ENCODE measurements at places on chromosomes 5 and 9. TPM values are rescaled to one million over a fixed set of nuclear protein-coding genes. Genes with fewer than 3 reads are reported as not detected.

Gene PCDHB5
- not detected for total RNA-seq

Gene PCDHGA1
- total RNA-seq: 0.04 TPM

Gene CTXN3
- not detected for total RNA-seq

- H3K4me3 ChIP-seq: no peak overlapping the region
- no peaks in the 10 kb centered on the region for H3K36me3 ChIP-seq
- DNase-seq: no peak
- peaks cover 5% of the 10 kb centered on the region for H3K27me3 ChIP-seq
- H3K27ac ChIP-seq: no peak overlapping the region
These were observed 224.8 kb upstream of the TBC1D2 start for GRCh38 chr9:98479967-98480847.

DNA sequence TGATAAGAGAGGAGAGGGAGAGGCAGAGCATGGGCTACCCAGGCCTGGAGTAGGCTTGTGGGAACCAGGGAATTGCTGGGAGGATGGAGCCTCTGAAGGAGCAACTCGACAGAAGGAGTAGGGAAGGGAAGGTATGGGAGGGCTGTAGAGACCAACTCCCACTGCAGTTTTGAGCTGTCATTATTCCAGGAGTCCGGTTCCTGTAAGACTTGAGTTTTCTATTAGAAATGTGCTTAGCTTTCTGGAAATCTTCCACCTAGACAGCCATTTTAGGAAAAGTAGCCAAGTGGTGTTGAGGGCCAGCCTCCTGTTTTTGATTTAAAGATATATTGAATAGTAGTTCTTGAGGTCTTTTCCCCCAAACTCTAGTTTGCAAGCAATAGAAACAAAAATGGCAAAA, 323.5 kb downstream of the LRRC70 start:
- DNase-seq: no peak
- no peaks in the 10 kb centered on the region for H3K36me3 ChIP-seq
- no peaks in the 10 kb centered on the region for H3K4me1 ChIP-seq

- peaks cover 13% of the 10 kb centered on the region for H3K4me1 ChIP-seq
- no peaks in the 10 kb centered on the region for H3K27me3 ChIP-seq
- DNase-seq: no peak
- no peak overlapping the region for H3K4me3 ChIP-seq
- H3K36me3 ChIP-seq: no peaks in the 10 kb centered on the region
These were observed 442.4 kb upstream of the ZNF462 start for GRCh38 chr9:106420511-106420944.

- peaks cover 82% of the 10 kb centered on the region for H3K27me3 ChIP-seq
- no peak for DNase-seq
- no peaks in the 10 kb centered on the region for H3K36me3 ChIP-seq
- H3K4me3 ChIP-seq: no peak overlapping the region
These were observed 68.5 kb downstream of the LMX1B start for GRCh38 chr9:126682113-126682810.

GRCh38 chr5:135990528-135991255, 35.9 kb upstream of the LECT2 start:
- H3K27me3 ChIP-seq: peaks cover 4% of the 10 kb centered on the region
- no peak overlapping the region for H3K4me3 ChIP-seq
- H3K36me3 ChIP-seq: no peaks in the 10 kb centered on the region
- no peak overlapping the region for H3K27ac ChIP-seq
- H3K4me1 ChIP-seq: no peaks in the 10 kb centered on the region

DNA sequence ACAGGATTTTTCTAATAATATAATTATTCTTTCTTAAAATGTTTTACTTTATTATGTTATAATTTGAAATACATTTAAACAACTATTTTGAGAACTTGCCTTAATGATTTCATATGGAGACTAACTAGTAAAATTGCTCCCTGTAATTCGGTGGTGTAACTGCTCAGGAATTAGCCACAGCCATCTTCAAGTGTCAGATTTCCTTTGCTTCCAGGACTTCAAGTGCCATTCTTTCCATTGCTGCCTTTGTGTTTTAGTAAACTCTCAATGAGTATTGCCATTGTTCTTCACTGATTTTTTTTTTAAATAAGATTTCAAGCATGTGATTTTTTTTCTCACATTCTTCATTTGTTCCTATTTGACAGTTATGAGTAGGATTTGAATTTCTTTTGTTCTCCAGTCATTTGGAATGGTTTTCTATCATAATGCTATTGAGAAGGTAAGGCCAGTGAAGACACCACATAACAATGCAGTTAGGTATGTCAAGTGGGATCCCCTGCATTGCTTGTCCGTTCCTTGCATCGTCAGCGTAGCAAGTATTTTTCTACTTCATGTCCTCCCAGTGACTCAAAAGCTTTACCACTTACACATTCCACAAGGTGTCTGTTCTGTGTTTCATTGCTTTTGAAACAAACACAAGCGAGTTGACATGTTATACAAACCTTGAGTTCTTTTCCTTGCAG, 83.7 kb downstream of the LNPEP start:
- H3K27ac ChIP-seq: no peak overlapping the region
- H3K27me3 ChIP-seq: no peaks in the 10 kb centered on the region
- DNase-seq: no peak
- H3K36me3 ChIP-seq: peaks cover 75% of the 10 kb centered on the region
- peaks cover 32% of the 10 kb centered on the region for H3K4me1 ChIP-seq

DNA sequence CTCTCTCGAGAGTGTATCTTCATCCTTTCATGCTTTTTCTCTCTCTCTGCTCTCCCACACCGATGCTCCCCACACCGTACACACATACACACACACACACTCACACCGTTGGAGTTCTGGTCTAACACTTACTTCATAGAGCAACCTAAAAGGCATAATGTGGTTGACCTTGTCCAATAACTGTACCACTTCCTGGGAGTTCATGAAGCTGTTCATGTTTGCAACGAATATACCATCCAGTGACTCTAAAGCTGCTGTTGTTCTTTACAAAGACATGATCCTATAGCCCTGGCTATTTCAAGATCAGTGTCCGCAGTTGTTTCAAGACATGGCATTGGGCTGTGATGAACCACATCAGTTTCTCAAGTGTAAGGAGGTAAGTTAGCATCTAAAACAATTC, 10.0 kb downstream of the MEF2C start:
- H3K27ac ChIP-seq: no peak overlapping the region
- no peaks in the 10 kb centered on the region for H3K4me1 ChIP-seq
- no peak overlapping the region for H3K4me3 ChIP-seq
- no peak for DNase-seq
- H3K27me3 ChIP-seq: peaks cover 13% of the 10 kb centered on the region
- H3K36me3 ChIP-seq: no peaks in the 10 kb centered on the region

DNA sequence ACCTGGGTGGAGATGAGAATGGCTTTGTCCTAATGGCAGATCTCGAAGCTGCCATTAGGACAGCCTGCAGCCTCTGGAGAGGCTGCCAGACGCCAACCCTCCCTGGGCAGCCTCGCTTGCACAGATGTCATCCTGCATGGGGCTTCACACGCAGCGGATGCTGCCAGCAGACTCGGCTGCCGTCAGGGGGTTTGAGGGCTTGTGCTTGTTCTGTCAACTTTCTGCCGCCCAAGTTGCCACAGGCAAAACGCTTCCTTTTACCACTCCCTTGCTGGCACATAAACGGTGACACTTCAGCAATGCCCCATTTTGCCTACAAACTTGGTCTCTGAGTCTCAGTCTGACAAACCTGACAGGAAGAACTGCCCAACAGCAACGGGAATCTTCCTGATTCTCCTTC, 24.7 kb downstream of the DAP start:
- peaks cover 45% of the 10 kb centered on the region for H3K36me3 ChIP-seq
- H3K27me3 ChIP-seq: no peaks in the 10 kb centered on the region
- no peak for DNase-seq
- no peaks in the 10 kb centered on the region for H3K4me1 ChIP-seq
- no peak overlapping the region for H3K4me3 ChIP-seq

DNA sequence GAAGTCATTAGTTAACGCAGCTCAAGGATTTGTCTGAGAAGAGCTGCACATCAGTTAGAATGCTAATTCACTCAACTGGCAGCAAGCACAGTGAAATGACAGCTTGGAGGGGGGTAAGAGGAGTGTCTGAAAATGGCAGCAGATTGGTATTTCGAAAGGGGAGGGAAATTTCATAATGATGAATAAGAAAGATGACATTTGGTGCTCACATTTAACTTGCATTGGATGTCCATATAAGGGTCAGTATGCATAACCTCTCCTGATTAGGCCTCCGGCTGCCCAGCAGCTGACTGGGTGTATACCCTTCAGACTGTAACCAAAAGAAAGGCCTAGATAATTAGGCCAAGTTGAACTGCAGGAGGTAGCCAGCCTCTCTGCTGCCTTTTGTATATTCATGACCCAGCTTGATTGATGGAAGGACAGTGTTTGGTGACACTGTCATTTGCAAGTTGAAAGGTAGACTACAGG, 131.0 kb downstream of the PBX3 start:
- DNase-seq: no peak
- H3K27me3 ChIP-seq: no peaks in the 10 kb centered on the region
- H3K36me3 ChIP-seq: no peaks in the 10 kb centered on the region
- H3K4me3 ChIP-seq: no peak overlapping the region
- H3K27ac ChIP-seq: no peak overlapping the region

- H3K27me3 ChIP-seq: no peaks in the 10 kb centered on the region
- peaks cover 54% of the 10 kb centered on the region for H3K36me3 ChIP-seq
- H3K4me3 ChIP-seq: no peak overlapping the region
- no peak overlapping the region for H3K27ac ChIP-seq
- DNase-seq: no peak
- H3K4me1 ChIP-seq: no peaks in the 10 kb centered on the region
These were observed 22.6 kb upstream of the CTNNAL1 start for GRCh38 chr9:109035684-109036423.

DNA sequence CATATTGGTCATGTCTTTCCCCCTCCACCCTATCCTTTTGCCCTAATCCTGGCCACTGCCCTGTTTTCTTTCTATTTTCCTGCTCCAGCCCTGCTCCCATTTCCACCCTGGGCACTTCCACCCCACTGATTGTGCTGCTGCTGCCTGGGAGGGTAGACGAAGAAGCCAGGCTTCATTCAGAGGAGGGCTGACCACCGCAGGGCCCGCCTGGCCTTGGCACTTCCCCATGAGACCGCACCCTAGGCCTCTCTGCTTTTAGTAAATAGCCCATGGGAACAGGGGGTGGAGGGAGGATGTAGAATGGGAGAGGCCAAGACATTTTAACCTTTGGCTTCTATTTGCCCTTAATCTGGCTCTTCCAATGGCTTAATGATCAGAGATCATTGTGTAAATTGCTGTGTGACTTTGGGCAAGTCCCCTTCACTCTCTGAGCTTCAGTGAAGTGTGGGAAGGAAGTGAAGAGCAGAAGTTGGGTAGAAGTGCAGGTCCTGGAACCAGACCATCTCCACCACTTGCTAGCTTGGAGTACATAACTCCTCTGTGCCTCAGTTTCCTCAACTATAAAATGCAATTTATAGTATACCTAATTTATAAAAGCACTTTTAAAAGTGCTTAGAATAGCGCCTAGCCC, 13.6 kb upstream of the GPX3 start:
- no peak for DNase-seq
- no peaks in the 10 kb centered on the region for H3K36me3 ChIP-seq
- H3K27ac ChIP-seq: no peak overlapping the region
- H3K4me3 ChIP-seq: no peak overlapping the region
